ENCODE measurements at places on chromosomes 4 and X.

DNA sequence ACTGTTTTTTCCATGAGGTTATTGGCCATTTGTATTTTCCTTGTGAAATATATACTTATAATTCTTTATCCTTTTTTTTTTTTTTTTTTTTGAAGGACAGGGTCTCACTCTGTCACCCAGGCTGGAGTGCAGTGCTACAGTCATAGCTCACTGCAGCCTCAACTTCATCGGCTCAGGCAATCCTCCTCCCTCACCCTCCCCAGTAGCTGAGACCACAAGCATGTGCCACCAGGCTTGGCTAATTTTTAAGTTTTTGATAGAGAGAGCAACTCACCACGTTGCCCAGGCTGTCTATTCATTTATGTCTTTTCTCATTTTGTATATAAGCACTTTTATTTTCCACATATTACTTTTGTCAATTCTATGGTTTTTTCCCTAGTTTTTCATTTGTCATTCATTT is 16.8 kb downstream of the RBPJ start:
- DNase-seq: no peak

DNA sequence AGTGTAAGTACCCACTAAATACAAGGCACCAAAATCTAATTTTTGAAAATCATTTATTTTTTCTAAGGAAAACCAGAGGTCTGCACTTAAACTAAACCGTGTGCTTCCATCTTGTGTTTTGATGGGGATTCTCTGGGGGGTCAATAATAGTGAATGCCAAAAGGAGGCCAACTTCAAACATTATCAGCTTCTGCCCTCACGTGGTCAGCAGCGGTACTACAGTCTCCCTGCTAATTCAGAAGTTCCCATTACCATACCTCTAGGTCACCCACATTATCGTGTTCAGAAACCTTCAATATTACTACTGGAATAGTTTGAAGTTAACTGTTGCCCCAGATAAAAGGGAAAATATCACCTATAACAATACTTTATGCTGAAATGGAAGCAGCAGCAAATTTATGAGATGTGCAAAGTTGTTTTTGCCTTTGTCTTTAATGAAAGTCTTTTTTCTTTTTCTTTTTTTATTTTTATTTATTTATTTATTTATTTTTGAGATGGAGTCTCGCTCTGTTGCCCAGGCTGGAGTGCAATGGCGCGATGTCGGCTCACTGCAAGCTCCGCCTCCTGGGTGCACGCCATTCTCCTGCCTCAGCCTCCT is 17.3 kb downstream of the CTPS2 start:
- peak; percentile 8 for DNase-seq

DNA sequence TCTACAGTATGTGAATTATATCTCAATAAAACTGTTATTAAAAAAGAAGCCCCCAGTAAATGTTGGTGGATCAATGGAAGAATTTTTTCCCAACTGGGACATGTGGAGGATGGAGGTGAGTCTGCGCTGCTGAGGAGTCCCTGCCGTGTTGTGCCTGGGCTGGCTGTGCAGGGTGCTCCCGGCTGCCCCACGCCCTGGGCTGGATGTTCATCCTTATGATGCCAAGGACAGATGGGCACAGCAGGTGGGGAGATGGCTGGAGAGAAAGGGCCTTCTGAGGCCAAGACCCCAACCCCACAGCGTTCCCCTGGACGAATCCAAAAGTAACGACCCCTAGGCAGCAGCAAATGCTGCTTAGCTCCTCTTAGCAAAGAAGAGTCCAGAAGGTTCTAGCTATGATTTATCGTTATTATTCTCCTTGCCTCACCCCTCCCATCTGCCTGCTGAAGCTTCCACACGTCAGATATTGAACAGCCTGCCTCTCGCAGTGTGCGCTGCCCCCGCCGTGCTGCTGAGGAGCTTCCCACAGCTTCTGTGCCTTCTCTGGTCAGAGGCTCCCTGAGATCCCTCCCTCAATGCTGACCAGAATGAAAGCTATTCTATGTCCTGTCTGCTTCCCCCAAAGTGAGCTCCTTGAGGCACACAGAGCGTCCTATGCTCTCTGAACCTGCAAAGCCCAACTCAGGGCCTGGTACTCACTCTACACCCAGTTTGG is 26.5 kb downstream of the HMX1 start:
- no peak for DNase-seq

DNA sequence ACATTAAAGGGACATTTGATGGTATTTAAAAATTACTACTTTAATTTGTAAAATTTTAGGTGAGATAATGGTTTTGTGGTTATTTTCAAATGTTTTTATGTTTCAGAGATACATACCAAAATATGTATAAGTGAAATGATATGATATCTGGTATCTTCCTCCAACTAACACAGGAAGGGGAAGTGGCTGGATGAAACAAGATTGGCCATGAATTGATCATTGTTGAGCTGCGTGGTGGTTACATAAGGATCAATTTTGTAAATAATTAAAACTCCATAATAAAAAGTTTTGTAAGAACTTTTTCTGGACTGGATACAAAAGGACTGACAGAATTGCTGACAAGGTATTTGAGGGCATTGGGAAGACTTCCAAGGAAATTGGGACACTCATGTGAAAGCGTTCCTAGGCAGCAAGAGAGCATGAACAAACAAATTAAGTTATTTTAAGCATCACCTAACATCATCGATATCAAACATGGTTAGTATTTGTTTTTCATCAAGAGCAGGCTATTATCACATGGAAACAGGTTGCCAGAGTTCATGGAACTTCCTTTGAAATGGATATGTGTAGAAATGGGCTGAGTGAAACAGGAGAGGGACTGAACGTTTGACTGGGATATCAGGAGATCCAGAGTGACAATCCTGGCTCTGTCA is 4.4 kb upstream of the PGM2 start:
- DNase-seq: no peak

DNA sequence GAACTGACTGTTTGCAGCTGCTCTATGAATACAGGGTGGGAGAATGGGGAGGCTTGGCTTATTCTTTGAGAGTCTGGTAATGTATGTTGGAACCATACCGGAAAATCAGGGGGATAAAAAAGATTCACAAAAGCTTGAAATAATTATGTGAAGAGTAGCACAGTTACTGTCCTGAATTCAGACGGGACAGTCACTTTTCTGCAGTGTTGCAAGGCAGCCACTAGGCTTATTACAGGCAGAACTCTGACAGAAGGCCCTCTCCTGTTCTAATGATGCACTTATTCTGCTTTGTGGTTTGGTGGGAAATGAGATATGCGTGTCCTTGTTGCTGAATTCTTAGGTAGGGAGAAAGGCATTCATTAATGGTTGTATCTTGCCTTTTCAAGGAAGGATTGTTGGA is 37.2 kb downstream of the GUCY1B1 start:
- peak; percentile 40 for DNase-seq

DNA sequence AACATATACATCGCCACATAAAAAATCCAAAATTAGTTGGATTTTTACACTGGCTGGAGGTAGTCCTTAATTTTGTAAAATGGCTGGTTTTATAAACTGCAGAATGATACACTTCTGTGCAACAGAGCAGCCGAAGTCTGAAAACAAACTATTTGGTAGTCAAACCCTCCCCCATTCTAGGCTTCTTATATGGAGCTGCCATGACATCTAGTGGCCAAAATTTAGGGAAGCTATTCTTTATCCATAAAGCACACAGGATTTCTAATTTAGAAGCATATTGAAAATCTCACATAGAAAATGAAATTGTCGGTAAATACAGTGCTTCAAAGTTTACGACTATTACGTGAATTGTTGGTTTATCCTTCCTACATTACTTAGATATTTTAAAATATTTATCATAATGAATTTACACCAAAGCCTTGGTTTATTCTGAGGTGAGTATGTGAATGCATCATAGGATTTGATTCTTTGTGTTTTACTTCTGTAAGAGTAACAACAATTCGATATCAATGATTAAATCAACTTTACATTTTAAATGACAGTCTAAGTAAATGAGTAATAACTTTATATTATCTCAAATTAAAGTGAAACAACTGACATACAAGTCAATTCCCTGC is 113.4 kb upstream of the FAM241A start:
- DNase-seq: peak; percentile 54

DNA sequence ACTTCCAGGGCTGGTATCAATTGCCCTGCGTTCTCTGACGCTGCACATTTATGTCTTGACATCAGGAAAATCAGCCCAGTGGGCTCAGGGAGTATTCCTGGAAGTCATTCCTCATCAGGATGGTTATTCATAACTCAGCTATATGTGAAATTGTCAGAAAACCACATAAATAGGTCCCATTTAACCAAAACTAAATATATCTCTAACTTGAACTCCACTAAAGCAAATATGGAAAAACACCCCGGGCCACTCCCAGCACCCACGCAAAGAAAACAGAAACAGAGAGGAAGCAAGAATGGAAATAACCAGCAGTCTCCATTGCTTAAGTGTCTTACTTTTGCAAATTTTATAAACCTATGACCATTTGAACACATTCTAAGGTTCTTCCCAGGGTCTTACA is 112.0 kb downstream of the IRF2 start:
- no peak for DNase-seq

GRCh38 chr4:9994246-9994847 is 26.9 kb downstream of the SLC2A9 start:
- no peak for DNase-seq

DNA sequence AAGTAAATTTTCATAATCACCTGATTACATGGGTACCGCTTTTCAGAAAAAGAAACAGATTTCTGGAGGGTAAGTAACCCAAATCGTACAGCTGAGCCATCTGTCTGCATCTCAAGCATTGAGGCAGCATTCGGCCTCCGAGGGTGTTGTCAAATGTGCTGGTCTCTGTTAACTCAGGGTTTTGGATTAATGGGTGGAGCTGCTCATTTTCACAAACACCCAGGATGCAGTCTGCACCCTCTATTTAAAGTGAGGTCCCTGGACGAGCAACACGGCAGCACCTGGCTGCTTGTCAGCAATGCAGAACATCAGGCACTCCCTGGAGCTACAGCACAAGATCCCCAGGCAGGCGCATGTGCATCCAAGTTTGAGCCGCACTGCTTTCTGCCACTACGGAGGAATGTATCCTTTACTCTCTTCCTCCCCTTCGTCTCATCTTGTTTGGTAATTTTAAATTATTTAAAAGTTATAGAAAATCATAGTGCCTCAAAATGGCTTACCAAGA is 24.7 kb upstream of the NAP1L5 start:
- no peak for DNase-seq

GRCh38 chrX:16852617-16853179 is 17.5 kb downstream of the RBBP7 start:
- DNase-seq: no peak

- DNase-seq: no peak
Observed at GRCh38 chrX:457292-457679, 70.6 kb upstream of the PPP2R3B start.

Measured in HCEC 1CT (cell line).